Left renal cortex interstitium (tissue), 4 donors: ENCODE measurements at places on chromosomes 11 and 22. TPM values are rescaled to one million over a fixed set of nuclear protein-coding genes. Genes with fewer than 3 reads are reported as not detected.

MGAT3 gene
- polyA plus RNA-seq, result 18.4 TPM

TRIM5 gene
- 35.3 TPM for polyA plus RNA-seq

RTN4R gene
- 9.5 TPM for polyA plus RNA-seq

NCAM1 gene
- 94.3 TPM for polyA plus RNA-seq

OR9Q1 gene
- polyA plus RNA-seq, result not detected

NEAT1 gene
- polyA plus RNA-seq, result 252 TPM

SMIM35 gene
- 0.05 TPM for polyA plus RNA-seq

SLC17A6 gene
- polyA plus RNA-seq, result not detected

MS4A6E gene
- polyA plus RNA-seq, result not detected

SCT gene
- 2.3 TPM for polyA plus RNA-seq

DNA sequence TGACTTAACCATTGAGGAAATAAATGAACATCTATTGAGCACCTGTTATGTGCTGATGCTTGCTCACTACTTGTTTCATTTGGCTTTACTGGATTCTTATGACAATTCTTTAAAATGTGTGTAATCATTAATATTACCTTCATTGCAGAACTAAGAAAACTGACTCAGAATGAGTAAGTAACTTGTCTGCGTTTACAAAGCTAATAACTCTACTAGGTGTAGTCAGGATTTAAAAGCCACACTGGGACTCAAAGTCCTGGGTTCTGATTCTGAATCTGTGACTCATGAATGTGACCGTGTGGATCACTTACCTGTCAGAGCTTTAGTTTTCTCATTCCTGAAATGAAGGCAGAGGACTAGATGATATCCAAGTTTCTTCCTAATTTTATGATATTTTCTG, 23.4 kb upstream of the KIRREL3 start:
- no peak for DNase-seq

DNA sequence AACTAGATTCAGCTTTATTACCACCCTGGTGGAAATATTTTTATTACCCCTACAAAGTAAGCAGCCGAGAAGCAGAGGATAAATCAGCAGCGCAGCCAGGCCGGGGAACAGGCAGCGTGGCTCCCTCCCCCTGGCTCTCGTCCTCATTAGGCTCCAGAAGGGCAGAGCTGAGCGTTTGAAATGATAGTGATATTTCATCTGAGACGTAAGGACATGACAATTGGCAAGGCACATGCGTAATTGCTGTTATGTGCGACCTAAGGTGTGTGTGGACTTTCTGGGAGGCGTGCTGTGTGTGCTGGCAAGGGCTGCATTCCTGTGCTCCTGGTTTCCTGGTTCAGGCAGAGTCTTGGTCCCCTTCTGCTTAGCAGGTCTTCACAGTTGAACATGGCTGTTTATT, 247.8 kb downstream of the TBC1D22A start:
- no peak for DNase-seq

DNA sequence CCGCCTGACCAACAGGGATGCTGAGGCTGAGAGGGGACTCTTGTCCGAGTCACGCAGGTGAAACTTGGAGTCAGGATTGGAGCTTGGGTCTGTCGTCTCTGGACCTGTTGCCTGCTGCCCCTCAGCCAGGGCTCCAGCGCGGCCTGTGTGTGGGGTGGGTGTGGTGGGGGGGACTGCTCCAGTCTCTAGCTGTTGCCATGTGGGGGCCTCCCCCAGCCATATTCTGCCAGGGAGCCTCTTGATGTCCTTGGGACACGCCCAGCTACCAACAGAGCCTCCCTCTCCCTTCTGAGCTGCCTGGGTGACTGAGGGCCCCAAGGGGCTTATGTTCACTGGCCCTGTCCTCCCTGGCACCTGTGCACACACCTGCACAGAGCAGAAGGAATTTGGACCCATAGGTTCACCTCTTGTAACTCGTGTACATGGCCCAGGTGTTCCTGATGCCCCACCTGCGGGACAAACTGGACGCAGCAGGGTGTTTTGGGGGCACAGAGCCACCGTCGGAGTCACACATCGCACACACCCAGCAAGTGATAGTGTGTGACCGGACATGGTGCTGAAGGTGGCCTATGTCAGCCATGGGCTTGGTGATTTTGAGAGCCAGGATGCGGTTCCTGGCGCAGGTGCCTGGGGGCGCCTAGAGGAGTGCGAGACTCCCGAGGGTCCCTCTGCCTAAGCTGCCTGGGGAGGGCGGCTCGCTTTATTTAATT, 252.3 kb downstream of the TBC1D22A start:
- DNase-seq, result no peak

DNA sequence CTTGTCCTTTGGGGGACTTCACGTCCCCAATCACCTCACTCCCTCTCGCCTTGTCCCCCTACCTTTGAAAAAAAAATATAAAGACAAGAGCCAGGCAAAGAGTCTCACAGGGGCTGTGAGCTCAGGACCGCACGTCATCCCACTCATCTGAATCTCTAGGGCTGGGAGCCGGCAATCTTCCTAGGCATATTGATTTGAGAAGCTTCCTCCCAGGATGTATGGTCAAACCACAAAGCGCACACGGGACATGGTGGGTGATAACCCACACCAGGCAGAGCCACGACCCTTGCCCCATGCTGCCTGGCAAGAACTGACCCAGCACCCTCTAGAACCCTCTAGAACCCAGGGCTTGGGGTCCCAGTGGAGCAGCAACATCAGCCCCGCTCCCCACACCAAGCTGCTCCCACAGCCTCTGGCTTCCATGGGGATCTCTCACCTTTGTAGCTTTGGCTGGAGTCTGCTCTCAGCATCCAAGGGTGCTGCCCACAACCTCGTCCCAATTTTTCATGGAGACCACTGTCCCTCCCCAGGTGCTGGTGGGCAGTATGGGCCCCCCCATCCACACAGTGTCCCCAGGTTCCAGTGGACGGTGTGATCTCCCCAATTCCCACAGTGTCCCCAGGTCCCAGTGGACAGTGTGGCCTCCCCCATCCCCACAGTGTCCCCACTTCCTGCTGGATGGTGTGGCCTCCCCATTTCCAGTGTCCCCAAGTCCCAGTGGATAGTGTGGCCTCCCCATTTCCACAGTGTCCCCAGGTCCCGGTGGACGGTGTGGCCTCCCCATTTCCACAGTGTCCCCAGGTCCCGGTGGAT, 85.2 kb upstream of the FGF3 start:
- DNase-seq, result no peak

DNA sequence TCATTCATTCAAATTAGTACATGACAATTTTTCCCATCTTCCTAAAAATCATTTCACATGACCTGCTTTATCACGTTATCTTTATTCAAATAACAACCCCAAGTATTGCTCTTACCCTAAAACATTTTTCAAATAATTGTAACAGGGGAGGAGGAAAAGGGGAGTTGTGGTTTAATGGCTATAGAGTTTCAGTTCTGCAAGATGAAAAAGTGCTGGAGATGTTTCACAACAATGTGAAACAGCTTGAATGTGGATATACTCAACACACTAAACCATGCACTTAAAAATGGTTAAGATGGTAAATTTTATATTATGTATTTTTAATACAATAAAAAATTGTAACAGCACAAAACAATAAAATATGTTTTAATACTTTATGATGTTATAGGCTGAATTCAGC, 161.6 kb upstream of the GUCY1A2 start:
- no peak for DNase-seq

DNA sequence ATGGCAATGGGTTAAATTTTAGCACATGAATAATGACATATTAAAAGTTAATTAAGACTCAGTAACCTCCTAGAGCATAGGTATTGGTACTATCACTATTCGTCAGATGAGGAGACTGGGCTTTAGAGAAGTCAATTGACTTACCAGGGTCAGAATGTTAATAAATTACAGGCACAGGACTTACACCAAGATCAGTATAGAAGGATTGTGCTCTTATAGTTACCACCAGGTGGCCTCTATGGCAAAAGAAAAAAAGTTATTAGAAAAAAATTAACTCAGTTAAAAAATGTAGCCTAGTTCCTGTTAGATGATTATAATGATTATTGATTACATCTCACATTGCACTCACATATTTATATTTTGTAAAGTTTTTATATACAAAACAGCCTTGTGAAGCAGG, 1163.7 kb downstream of the FAM181B start:
- DNase-seq, result no peak

- no peak for DNase-seq
Measured at GRCh38 chr11:70910835-70911234, 341.5 kb downstream of the SHANK2 start.

- DNase-seq, result no peak
Measured at GRCh38 chr22:31173386-31174145, 13.6 kb downstream of the RNF185 start.

DNA sequence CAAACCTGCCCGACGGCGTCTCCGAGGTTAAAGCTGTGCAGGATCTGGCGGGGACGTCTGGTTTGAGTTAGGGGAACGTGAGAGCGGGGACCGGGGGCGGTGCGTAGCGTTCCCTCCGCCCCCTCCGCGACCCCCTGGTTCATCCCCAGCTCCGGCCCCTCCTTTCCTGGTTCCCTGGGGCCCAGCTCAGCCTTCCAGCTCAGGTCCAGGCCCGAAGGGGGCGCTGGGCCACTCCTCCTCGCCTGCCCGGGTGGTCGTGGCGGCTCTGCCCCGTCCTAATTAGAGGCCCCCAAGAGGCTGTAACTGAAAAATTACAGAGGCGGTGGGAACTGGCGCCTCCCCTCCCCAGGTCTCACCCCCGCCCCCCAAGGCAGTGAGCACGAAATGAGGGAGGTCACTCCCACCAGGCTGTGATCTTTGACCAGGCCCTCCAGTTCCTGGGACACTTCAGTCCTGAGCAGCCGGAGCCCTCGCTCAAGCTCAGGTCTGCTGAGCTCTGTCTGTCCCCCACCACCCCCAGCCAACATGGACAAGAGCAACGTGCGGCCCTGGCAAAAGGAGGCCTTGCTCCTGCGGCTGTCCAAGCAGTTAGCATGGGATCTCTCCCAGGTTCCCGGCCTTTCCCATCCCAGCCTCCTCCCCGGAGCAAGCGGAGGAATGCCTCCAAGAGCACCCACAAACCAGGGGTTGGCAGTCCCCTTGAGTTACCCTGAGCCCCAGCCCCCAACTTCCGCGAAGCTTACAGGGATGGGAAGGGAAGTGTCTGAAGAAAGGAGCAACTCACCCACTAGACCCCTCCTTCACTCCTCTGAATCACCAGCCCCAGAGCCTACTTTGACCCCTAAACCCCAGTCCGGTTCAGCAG, 3.3 kb downstream of the CD248 start:
- no peak for DNase-seq

DNA sequence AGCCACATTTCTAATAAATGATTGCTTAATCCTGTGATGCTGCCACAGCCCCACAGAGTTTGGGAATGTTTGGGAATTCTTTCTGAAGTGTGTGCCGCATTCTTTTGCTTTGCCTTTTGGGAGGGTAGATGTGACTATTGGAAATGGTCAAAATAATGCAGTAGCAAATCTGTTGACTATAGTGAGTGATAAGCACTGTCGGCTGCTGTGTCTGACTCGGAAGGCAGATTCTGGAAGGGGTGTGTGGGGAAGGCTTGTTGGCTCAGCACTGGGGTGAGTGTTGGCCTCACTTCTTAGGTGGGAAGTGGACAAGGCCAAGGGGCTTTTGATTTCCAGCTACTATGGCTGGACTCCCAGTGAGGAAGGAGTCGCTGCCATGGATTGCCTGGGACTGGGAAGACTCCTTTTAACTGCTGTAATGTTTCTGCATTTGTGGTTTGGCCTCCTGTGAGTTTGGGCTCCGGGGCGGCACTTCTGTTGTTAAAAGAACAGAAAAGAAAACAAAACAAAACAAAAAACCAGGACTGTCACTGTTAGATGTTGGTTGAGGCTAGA, 20.1 kb downstream of the ZBTB16 start:
- DNase-seq, result no peak

DNA sequence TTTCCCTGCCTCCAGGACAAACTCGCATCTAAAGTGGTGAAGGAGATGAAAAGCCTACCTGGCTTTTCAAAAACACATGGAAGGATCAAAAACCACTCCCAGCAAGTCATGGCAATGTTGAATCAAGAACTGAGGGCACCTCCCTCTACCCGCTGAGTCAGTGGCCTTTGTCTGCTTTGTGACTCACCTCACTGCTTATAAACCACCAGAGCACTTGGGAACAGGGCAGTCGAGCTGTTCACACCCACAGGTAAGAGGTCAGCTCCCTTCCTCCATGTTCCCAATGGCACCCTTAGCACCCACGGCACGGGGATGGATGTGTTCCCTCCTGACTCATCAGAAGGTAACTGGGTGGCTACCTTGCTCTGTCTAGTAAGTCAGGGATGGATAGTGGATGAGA, 21.7 kb downstream of the TENM4 start:
- DNase-seq, result no peak

DNA sequence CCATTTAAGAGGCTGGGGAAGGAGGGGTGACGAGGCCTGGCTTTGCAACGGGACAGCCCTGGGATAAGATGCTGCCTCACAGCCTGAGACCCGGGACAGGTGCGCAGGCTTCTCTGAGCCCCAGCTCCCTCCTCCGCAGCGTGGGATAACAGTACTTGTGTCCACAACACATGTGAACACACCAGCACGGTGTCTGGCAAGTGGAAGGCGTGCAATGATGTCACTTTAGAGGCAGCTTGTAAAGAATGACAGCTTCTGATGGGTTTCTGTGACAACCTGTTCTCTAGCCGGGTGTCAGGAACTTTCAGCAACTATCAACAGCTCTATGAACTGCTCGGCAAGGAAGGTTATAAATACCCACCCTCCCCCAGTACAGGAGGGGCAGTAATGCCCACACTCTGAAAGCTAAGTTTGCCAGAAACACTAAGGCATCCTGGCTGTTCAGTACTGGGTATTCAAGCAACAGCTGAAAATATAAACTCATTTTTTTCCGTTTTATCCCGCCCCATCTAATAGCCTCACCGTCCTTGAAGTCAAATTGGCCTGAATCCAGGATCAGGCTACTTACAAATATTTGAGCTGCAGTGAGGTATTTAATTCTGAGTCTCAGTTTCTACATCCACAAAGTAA, 59.7 kb downstream of the MYH9 start:
- DNase-seq, result no peak

- no peak for DNase-seq
Measured at GRCh38 chr11:15819679-15820286, 536.6 kb downstream of the SOX6 start.

DNA sequence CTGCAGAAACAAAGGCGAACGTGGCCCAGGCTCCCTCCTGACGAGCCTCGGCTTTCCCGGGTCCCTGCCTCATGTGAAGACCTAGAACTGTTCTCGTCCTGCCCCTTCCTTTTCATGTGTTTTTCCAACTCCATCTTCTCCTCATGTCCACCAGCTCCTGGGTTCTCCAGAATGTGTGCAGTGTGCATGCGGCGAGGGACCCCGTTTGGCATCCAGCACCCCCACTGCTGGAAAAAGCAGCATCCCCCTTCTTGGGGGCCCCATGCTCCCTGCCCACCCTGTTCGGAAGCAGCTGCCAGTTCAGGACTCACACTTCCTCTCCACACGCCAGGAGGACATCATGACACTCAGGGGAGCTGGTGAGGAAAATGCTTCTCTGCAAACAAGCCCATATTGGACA, 313.5 kb downstream of the BRD1 start:
- DNase-seq, result no peak

- DNase-seq, result peak; percentile 66
Measured at GRCh38 chr11:16605389-16605893, 133.0 kb upstream of the C11orf58 start.

GRCh38 chr11:98766903-98767302, 253.8 kb upstream of the CNTN5 start:
- DNase-seq, result no peak
